ENCODE measurements at places on chromosomes 2 and 18.

DNA sequence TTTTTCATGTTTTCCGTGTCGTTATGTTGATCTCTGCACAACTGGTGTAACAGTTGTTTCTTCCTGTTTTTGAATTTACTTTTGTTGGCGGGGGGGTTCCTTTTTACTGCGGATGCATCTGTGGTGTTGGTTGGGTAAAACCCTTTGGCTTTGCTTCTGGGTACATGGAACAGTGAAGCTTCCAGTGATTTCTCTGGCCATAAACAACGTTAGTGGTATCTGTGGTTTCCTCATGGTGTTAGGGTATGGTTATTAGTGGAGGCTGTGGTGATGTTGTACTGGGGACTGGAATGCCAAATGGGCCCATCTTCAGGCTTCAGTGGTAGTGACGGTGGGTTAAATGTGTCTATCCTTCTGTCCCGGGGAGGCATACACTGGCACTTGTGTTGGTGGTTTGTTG, 285.4 kb upstream of the ZNF804A start:
- DNase-seq, result no peak

DNA sequence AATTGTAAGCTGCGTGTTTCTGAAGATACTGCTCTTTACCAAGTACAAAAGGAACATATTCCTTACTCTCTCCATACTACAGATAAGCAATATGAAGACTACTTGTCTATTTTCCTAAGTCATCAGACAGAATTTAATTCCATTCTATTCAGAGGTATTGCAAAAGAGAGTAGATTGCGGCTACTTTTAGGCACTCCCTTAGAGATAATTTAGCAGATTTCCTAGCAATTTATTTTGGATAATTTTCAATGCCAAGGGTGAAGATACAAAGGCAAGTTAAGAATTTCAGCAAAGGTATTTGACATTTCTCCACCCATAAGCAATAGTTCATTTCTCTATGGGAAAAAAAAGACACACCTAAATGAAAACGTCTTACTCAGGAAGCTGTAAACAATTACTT, 161.1 kb downstream of the PDE1A start:
- no peak for DNase-seq

DNA sequence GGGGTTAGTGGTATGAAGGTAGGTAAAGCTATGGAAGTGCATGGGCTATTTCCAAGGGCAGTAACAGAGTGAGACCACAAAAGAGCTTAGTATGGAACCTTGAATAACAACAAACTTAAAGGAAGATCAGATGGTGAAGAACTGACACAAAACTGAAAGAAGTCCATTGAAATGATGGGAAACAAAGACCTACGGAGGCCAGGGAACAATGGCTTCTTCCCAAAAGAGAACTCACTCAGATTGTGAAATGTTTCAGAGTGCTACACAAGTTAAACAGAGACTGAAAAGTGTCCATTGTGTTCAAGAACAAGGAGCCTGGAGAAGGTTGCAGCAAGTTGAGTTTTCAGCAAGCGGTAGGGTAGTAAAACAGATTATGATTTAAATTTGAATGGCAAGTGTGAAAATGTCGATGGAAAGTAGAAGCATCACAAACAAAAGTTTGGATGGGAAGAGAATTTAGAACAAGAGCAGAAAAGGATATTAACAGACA, 700.0 kb upstream of the NXPH2 start:
- no peak for DNase-seq

- peak; percentile 96 for DNase-seq
These were observed at the start of gene DUSP28 for GRCh38 chr2:240560084-240560479. DUSP28 (plus strand) TSS chr2:240560357; CDS start chr2:240560685, 328 bp downstream.

DNA sequence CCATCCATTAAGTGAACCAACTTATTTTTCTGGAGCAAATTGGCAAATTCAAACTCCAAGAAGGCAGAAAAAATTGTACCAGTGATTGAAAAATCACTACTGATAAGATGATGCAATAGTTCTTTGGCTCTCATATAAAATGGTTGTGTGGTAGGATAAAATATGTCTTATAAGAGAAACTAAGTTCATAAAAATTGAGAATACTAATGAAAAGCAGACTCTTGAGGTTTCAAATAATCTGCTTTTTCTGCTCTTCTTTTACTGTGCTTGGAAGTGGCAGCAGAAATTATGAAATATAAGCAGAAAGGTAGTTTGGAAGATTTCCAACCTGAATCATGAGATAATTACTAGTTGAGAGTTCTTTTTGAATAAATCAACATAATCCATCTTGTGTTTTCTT, 61.9 kb downstream of the PPP1R1C start:
- no peak for DNase-seq

DNA sequence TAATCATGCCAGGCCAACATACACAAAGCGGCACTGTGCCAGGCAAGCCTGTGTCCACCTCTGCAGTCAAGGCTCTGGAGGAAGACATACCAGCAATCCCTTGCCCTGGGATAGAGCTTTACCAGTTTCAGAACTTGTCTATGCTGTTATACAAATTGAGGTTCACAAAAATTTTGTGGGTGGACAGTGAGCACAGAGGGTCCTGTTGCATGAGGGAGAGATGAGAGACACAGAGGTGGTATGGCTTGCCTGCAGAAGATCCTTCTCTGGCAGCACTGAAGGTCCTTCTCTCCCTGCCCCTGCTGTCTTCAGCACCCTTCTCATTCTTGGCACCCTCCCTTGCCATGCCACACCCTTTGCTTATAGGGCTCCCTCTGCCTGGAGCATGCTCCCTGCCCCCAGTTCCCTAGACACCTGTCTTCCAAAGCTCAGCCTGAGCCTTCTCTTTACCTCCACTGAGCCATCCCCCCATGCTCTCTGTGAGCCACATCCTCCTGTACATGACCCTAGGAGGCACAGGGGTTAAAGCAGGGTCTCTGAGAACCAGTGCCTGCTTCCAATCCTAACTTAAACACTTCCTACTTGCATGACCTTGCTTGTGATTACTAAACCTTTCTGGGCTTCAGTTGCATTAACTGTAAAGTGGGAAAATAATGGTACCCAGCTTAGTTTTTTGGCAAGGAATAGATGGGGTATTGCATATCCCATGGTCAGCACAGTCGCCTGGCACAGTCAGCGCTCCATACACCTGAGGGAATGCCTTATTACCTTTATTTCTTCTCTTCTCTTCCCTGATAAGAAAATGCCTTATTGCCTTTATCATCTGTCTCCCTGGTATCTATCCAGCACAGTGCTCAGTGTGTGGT, 857 bp downstream of the FABP1 start:
- DNase-seq, result no peak

- no peak for DNase-seq
These were observed 284.0 kb upstream of the MC4R start for GRCh38 chr18:60656553-60656952.

GRCh38 chr2:70541481-70542020, 12.1 kb downstream of the TGFA start:
- DNase-seq, result no peak

GRCh38 chr18:76328140-76328539, 166.9 kb downstream of the ZNF516 start:
- no peak for DNase-seq

DNA sequence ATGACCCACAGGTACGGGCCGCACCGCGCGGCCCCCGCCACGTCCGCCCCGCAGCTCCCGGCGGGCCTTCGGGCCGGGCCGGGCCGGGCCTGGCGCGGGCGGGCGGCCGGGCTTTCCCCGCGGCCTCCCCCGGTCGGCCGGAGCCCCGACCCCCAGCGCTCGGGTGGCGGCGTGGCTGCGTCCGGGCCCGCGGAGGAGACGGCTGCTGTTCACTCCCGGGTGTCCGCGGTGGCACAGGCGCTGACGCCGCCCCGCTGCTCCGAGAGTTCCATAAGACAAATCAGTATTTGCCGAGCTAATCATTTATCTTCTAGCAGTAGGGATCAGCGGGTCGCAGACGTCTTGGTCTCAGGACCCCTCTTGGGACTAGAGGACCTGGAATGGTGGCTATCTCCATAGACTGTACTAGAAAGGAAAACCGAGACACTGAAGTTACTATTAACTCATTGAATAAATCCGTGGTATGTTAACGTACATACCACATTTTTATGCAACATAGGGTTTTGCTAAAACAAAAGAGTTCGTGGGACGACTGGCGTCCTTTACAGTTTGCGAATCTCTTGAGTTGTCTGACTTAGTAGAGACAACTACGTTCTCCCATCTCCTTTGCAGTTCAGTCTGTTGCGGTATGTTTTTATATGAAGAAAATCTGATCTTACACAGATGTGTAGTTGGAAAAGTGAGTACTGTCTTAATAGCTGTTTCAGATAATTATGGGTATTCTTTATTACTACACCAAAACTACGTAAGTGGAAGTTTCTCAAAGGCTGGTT, 500 bp downstream of the LIMS1 start:
- peak; percentile 68 for DNase-seq

DNA sequence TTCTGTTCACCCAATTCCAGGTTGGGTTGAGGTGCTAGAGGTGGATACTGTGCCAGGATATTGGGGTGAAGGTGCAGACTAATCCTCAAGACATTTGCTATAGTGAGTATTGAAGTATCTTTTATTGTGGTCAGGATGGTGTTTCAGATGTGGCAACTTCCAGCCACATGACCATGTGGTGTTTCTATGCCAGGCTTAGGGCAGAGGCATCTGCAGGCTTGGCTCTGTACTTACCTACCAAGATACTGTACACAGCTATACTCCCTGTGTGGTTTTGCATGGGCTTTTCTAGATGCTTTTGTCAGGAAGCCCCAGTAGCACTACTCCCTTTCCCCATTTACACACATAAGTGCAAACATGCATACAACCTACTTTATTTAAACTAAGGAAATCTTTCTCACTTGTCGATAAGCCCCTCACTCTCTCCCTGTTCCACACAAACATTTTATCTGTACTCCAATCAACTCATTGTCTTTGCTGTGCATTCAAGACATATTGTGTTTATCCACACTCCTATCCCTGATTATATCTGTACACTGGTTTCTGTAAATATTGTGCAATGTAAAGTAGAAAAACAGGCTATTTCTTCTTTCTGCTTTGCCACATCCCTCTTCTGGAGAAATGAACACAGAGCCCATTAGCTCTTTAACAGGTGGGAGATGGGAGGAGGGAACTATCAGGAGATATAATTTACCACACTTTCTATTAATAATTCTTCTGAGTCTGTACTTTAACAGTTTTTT, 12.3 kb downstream of the ARL6IP6 start:
- DNase-seq, result no peak

- no peak for DNase-seq
These were observed at the start of gene ARHGAP15 for GRCh38 chr2:143128681-143129580. ARHGAP15 (plus strand) TSS chr2:143129419.

- no peak for DNase-seq
These were observed 138.8 kb downstream of the CNTNAP5 start for GRCh38 chr2:124163840-124164239.

DNA sequence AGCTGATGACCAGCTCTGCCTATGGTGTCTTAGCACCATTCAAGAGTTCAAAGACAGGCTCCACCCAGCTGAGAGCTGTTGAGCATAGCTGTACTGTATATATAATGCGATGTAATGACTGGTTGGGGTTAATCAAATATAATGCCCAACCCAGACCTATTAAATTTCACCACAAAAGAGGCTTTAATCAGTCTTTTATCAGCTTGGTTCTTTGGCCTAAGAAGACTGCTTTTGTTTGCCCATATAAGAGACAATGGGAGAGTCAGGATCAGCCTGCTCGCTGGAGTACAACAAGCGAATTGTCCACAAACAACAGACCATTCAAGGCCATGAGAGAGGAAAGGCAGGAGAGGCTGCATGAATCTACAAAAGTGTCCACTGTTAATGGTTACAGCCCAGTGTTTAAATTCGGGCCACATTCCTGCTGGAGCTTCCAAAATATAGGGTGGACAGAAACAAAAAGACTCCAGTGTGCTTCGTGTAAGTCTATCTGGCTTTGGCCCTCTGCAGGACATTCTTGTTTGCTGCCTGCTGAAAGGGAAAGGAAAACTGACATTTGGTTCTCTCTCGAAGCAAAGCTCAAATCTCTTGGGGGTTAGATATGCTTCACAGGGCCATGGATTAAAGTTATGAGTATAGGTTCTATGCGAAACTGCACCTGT, 299.0 kb upstream of the FBXO11 start:
- DNase-seq, result peak; percentile 12

DNA sequence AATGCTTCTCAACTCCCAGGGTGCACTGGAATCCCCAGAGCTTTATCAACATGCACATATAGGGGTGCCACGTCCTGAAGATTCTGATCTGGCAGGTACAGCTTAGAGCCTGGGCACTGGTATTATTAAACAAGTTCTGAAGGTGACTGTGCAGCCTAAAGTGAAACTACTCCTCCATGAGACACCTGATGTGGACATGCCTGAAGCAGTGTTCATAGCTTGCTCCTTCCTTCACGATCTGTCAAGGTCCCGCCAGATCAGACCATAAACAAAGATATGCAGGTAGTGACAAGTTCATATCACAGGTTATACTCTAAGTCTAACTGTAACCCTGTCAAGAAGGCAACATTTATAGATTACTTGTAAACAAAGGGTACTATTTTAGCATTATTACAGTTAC, 65.3 kb upstream of the DNER start:
- no peak for DNase-seq

- no peak for DNase-seq
These were observed 111.0 kb downstream of the RBM43 start for GRCh38 chr2:151150331-151151320.

DNA sequence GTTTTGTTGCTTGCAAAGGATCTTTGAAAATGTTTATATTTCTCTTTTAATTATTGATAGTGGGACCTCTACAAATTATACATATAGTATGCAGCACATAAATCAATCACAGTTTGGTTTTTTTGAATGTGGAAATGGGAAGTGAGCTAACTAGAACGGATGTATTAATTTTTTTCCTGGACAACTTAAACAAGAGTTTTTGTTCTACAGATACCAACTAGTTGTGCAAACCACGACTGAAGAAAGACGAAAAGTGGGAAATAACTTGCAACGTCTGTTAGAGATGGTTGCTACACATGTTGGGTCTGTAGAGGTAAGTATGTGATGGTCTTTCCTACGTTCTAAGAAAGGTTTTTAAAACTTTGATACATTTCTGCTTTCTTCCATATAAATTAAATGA, 39.2 kb downstream of the NDC80 start:
- DNase-seq, result no peak

- DNase-seq, result no peak
These were observed 40.7 kb downstream of the POMC start for GRCh38 chr2:25127646-25128045.

- no peak for DNase-seq
These were observed 909 bp downstream of the NFATC1 start for GRCh38 chr18:79396431-79397246.

DNA sequence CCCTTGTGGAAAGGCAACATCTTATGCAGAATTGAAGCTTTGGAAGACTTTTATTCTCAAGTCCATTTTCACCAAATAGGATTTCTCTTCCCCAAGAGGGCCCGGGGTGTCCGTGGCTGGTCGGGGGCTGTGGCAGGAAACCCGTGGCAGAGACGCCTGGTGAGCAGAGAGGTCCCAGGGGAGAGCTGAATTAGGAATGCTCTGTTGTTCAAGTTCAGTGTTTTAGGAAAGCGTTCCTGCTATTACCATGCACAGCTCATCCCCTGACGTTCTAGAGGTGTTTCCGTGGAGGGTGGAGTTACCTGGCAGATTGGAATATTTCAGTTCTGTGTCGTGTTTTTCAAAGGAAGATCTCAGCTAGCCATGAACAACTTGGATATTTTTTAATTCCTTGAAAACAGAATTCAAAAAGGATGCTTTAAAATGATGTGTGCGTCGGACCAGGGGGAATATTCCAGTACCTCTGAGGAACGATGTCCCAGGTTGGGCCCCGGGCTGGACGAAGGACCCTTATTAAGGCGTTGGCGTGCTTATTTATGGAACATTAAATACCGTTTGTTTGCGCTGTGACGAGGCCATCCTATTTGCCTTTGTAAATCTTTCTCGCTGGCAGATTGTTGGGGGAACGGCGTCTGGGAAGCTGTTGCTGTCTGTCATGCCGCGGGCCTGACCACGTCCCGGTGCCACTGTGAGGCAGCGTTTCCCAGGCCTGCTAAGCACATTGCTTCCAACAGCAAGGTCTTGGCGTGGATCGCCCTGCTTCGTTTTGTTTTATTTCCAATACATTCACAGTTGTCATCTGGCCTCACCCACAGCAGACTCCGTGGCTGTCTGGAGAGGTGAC, 8.2 kb downstream of the NFATC1 start:
- peak; percentile 44 for DNase-seq

Measured in NCI-H526 (cell line).